ENCODE measurements at places on chromosomes 1 and 21.

DNA sequence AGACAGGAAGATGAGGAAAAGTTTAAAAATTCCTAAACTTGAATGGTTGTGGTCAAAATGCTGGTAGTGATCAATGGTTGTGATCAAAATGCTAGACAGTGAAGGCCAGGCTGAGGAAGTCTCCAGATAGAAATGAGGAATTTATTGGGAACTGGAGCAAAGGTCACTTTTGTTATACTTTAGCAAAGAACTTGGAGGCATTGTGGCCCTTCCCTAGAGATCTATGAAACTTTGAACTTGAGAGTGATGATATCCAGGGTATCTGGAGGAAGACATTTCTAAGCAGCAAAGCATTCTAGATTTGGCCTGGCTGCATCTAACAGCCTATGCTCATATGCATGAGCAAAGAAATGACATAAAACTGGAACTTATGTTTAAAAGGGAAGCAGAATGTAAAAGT is 35.5 kb upstream of the RABGAP1L start:
- no peak for DNase-seq

GRCh38 chr1:214581785-214582184 is 21.2 kb upstream of the CENPF start:
- no peak for DNase-seq

- no peak for DNase-seq
Observed at GRCh38 chr1:93665015-93665414, 16.6 kb downstream of the BCAR3 start.

- no peak for DNase-seq
Observed at GRCh38 chr1:112925015-112925414, 31.0 kb downstream of the SLC16A1 start.

- DNase-seq = no peak
Observed at GRCh38 chr1:202987922-202988583, 19.1 kb upstream of the TMEM183A start.

GRCh38 chr1:210024996-210025395 is 87.0 kb downstream of the SYT14 start:
- DNase-seq = no peak

- DNase-seq = no peak
Observed at GRCh38 chr21:35521852-35522505, 472.9 kb upstream of the RUNX1 start.

DNA sequence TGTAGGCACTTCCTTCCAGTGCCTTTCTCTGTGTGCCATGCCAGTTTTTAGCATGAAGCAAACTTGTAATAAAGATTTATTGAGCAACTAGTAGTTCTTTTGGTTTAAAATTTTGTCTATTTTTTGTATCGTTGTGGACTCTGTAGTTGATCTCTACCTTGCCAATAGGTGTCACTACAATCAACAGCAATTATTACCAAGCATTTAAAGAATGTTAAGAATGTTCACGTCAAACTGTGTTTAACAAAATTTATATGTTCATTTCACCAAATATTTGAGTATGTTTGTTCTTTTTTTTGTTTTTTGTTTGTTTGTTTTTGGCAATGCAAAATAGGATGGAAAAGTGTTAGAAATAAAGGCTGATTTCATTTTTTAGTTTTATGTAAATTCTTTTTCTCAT is 208.1 kb downstream of the PATJ start:
- no peak for DNase-seq

- no peak for DNase-seq
Observed at GRCh38 chr1:242546849-242547729, 22.6 kb upstream of the PLD5 start.

DNA sequence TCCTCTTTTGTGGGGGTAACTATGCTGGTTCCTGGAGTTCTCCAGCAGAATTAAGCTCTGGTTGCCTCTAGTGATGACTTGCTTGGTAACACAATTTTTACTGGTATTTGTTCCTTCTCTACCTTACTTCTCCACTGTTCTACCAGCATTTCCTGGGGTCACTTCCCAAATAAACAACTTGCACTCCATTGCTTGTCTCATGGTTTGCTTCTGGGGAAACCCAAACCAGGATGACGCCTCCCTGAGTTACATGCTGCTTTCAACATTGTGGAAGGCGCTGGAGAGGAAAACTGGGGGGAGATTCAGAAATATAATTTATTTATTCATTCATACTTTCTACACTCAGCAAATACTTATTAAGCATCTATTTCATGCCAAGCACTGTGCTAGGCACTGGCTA is 55.3 kb upstream of the AK4 start:
- no peak for DNase-seq

GRCh38 chr1:242718967-242719366 is 194.5 kb upstream of the PLD5 start:
- no peak for DNase-seq

DNA sequence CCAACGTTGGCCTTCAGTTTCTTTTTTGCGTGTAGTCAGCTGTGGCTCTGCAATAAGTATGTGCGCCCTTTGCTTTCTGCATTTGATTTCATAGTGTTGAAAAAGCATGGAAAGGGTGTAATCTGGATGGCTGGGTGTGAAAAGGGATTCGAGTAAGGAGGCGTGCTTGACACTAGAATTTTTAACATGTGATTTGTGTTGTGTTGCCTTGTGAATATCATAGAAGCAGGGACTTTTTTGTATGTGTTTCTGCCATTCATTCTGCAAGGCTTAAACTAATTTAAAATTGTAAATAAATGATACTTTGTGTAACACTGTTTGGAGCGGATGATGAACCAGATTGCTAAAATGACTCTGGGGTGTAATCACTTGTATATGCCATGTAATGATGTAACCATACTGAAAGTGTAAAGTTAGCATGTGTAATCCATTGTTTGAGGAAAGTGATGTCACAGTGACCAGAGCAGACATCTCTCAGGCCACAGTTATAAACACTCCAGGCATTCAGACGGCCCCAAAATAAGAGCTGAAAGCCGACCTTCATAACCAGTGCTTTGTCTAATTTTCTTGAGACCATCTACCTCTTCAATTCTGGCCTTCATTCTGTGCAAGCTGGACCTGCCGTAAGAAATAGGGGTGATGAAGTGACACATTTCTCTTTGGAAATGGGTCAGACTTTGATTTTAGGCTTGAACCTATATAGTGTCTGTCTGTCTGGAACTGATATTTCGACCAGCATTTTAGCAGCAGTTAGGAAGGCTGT is 618 bp downstream of the SH3BGR start:
- DNase-seq = no peak

DNA sequence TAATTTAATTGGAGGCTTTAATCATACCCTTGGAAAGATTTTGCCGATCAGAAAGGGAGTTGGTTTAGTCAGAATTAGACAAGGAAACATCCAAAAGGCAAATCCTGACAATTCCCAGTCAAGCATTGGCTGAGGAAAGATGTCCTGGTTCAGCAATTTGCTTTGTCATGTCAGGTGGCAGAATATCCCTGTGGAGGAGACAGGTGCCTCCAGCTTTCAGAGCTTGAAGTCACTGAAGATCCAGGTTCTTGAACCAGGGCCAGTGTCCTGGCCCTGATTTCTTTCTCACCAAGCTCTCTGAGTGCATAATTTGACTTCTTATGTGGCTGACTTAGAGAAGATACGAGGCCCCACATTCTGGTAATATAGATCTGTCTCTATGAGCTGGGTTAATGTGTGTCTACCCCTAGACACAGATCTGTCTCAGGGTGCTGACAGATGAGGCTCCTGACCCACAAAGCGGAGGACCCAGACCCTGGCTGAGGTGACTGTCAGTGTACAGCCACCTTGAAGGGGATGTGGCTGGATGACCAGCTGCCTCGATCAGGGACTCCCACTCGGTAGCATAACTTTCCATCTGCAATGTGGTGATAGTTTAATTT is 118.9 kb downstream of the HHAT start:
- no peak for DNase-seq

- DNase-seq = no peak
Observed at GRCh38 chr1:41823471-41823870, 95.3 kb downstream of the HIVEP3 start.

DNA sequence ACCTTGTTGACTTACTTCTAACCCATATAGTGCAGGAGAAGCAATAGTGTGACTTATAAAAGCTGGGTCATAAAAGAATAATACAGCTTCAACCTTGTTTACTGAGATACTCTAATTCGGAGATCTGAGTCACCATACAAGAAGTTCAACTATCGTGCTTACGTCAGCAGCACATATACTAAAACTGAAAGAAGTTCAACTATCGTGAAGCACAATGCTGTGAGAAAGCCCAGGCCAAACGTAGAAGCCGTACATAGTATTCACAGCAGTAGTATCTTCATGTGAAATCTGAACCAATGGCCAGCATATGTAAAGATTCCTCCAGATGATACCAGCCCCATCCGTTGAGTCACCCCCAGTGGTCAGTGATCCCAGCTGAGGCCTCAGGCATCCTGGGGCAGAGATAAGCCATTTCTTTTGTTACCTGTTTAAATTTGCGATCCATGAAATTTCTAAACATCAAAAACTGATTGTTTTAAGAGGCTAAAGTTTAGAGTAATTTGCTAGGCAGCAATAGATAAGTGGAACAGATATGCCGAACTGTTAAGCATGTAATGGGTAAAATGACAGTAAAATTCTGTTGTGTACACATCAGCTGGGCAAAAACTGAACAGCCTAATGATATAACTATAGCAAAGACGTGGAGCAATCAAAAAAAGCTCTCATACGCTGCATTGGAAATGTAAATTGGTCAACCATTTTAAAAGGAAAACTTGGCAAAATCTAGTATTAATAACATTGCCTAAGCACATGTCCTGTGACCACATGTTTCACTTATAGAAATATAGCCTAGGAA is 53.9 kb upstream of the SAMD13 start:
- no peak for DNase-seq

DNA sequence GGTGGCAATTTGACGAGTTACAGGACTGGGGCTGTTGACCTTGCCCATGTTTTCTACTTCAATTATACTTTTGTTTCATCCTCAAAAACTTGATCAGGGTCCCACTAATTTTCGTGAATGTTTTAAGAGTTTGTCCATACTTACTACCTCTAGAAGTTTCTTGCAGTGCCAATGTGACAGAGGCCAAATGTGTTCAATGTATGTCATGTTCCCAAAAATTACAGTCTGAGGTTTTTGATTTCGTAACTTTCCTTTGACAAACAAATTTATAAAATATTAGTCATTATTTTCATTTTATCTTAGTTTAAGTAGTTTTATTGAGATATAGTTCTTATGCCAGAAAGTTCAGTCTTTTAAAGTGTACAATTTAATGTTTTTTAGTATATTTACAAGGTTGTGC is 15.3 kb downstream of the VPS13D start:
- no peak for DNase-seq

DNA sequence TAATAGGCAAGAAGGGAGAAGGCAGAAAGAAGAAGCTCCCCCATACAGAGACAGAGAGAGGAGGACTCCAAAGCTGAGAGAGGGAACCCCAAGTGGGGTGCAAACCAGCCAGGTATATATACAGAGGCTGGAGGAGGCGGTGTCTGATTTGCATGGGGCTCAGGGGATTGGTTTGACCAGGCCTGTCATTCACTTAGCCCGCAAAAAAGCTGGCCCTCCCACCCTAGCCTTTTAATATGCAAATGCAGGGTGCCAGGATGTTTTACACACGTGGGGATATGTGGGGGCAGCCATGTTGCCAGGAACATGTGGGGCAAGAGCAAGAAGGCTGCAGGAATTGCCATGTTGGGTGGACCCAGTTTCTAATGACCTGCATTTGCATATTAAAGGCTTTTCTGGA is 37.0 kb upstream of the TENT5B start:
- DNase-seq = no peak

- DNase-seq = no peak
Observed at GRCh38 chr1:64337926-64338325, 132.0 kb upstream of the CACHD1 start.

- DNase-seq = peak; percentile 18
Observed at GRCh38 chr1:28915031-28915895, 894 bp downstream of the EPB41 start.

DNA sequence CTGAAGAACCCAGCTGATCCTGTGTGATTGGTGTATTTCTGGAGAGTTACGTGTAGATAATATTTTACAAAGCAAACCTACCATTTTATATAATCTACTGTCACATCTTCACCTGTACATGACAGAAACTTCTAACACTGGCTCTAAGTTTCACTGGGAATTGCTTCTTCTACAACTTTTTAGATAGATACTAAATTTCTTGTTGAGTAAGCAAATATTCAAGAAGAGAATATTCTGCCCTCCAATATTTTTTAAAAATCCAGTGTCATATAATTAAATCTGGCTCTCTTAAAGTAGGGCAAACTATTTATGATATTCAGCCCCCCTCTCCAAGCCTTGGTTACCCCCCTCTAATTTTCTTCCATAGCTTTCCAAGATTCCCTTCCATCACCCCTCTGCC is 50.1 kb downstream of the MROH9 start:
- DNase-seq = no peak

DNA sequence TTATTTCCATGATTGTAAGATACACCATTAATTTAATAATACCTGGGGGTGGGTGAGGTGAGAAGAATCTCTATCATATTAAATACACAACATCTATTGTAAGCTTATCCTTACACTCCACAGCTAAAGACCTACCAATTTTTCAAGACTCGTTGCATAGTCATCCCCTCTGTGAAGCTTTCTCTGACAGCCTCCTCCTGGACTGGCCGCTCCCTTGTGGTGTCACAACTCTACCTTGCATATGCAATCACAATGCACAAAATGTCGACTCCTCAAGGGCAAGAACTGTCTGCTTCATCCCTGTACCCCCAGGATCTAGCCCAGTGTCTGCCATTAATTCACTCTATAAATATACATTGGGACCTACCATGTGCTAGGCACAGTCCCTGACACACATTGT is 2.4 kb upstream of the PTGFRN start:
- no peak for DNase-seq

DNA sequence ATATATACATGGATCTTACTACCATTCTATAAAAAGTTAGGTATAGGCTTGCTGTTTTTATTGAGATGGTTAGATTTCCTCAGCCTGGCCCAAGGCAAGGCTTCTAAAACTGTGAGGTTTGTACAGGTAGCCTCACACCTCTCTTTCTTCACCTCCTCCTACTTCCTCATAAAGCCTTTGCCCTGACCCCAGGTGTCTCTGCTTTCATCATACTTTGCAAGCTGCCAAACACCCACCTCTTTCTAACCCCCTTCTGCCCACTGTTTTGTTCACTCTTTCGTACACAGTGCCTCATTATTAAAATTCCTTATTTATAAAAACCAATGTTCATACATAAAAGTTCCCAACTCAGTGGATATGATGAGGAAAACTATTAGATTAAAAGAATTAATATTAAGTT is 31.4 kb upstream of the SOAT1 start:
- DNase-seq = no peak

DNA sequence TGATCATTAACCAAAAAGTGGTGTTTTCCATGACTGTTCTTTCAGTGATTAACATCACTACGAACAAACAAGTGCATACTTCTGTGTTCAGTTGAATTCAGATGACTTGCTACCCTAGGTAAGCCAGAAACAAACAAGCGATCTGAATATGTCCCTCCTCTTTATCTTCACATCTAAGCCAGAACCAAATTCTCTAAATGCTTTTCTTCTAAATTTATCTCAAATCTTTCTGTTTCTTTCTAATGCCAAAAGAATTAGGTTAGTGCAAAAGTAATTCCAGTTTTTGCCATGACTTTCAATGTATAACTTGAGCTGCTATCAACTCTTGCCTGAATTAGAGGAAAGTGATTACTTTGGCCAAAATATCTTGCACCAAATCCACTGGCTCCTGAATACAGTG is 481.2 kb downstream of the COL11A1 start:
- no peak for DNase-seq

GRCh38 chr1:200223207-200223606 is 186.6 kb downstream of the ZNF281 start:
- DNase-seq = no peak
